ENCODE measurements at places on chromosomes 13 and 19. TPM values are rescaled to one million over a fixed set of nuclear protein-coding genes. Genes with fewer than 3 reads are reported as not detected.

DNA sequence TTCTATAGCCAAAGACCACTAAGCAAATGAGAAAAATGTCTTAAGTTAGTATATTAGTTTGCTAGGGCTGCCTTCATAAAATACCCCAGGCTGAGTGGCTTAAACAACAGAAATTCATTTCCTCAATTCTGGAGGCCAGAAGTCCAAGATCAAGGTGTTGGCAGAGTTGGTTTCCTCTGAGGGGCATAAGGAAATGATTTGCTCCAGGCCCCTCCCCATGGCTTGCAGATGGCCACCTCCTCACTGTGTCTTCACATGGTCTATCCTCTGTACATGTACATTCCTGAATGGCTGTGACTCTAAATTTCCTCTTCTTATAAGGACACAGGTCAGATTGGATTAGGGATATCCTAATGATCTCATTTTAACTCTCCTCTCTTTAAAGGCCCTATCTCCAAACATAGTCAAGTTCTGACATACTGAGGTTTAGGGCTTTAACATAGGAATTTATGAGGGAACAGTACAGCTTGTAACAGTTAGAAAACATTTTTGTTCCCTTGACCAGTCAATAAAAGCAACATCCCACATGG, 307.4 kb downstream of the DIAPH3 start:
- no peak for DNase-seq

GRCh38 chr13:37870895-37871550, 1.5 kb upstream of the TRPC4 start:
- no peak for DNase-seq

DNA sequence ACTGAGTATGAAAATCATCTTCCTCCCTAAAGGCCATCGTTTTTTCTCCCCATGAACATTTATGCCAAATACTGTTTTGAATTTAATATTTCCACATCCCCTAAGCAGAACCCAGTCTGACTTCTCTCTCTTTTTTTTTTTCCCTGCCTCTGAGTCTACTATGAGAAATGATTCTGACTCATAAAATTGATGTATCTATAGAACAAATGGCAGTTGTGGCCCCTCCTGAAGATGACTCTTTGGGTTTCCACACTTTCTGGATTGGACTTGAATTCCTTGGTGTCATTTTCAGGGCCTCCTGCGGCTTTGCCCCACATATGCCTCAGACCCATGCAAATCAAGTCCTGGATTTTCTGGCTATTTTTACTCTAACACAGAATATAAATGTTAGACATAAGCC, 22.7 kb upstream of the NAXD start:
- no peak for DNase-seq

- DNase-seq: peak; percentile 15
Measured at GRCh38 chr13:30418717-30419459, 3.4 kb upstream of the UBE2L5 start.

The CALR3 gene
- not detected for total RNA-seq

- DNase-seq: no peak
Measured at GRCh38 chr19:279231-279630, 12.0 kb downstream of the PLPP2 start.

DNA sequence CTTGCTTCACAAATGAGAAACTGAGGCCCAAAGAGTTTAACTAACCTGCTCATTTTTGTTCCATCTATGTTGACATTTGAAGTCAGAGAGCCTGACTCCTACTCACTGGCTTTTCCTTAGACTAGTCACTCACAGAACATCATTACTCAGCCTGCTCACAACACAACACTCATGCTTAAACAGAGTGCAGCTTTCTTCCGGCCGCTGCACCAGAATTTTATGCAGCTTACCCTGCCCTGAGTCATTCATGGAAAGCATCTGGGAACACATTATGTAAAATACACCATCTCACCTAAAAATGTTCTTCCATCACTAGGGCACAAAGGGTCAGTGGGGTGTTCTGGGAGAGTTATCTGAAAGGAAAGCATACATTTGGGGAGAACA, 303.4 kb downstream of the SPRY2 start:
- no peak for DNase-seq

DNA sequence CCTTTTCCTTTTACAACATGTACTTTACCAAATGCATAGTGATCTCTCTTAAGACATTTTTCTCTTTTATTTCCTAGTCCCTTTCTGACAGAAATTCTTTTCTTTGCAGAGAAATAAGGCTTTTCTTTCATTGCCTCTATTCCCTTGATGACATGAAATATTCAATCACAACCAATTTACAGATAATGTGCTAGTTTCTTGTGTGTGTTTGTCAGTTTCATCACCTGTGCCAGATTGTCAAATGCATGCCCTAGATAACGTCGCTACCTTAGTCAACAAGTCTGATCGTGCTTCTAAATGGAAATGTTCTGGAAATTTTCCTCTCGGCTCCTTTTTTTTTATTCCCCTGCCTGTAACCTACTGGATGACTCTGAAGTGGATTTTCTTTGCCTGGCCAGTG, 478.1 kb downstream of the KLF5 start:
- DNase-seq: no peak

GRCh38 chr13:111597191-111597611, 276.8 kb downstream of the TEX29 start:
- no peak for DNase-seq

GRCh38 chr19:13040232-13040947, 45.1 kb downstream of the NFIX start:
- DNase-seq: no peak

The SH2D3A gene
- total RNA-seq: 10.4 TPM

GRCh38 chr13:74434782-74435181, 300.6 kb upstream of the KLF12 start:
- no peak for DNase-seq

All from skin of body (tissue), 3 donors.